Islet precursor cell (in vitro differentiated cells): ENCODE measurements at places on chromosomes 4 and X.
A peak's percentile ranks its signal among the peaks of the same experiment; 100 is the strongest.

GRCh38 chr4:108030332-108030731 is 40.6 kb downstream of the HADH start:
- peak; percentile 85 for DNase-seq

GRCh38 chr4:18020671-18021469 is 685 bp downstream of the LCORL start:
- peak; percentile 79 for DNase-seq

DNA sequence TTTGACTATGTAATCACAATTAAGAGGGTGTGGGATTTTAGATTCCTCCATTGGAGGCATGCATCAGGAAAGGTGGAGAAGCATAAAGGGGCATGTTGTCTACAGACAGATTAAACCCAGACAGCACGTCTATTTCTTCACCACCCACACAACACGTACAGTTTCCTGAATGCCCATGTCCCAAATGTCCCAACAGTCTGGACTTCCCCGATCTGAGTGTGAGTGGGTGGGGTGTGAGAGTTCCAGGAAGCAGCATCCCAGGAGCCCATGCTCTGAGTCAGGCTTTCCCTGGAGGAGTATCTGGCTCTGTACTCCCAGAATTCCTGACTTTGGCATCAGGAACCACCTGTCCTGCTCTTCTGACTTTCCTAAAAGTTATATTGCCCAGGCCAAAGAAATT is 30.8 kb upstream of the NDP start:
- DNase-seq = no peak

DNA sequence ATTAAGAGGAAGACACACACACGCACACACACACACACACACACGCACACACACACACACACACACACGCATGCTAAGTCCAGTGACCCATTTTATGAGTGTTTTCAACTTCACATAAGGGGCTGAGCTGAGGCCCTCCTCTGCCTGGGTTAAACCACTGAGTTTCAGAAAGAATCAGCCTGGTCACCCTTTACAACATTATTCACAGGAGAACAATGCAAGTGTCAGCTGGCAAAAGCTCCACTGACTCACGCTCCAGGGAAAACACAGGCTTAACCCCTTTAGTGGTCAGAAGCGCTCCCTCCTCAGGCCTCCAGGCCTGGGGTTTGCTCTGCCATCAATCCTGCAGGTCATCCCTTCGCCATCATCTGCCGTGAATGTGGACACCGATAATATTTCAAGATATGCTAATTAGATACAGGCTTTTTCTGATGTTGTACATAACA is 46.9 kb downstream of the ACOX3 start:
- peak; percentile 81 for DNase-seq

DNA sequence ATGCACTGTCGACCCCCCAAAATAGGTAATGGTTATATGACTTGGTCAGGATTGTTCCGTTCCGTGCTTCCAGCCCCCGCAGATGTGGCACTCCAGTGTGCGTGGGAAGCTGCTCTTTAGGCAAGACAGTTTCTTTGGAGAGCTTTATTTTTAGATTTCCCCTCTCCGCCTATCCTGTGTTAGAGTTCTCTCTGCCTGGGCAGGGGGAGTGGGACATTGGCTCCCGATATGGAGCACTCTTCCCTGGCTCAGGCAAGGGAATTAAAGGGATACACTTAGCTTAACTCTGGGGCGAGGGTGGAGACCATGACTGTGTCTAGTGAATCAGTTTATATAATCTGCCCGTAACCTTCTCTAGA is 36.0 kb downstream of the DLG3 start:
- no peak for DNase-seq

DNA sequence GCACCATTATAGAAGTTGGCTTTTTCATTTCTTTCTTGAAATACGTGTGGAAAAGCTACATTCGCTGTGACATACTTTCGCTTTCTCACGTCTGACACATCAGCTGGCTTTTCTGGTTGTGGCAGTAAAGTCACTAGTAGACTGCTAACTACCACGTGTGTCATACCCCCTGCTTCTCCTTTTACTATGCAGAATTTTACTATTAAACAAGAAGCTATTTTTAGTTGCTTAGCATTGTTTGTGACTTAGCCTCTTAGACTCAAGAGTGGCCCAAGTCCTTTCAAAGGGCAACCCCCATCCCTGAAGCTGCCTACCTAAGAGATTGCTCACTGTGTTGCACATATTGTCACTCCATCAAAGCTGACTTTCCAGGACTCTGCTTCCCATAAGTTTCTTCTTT is 2.1 kb upstream of the IL2 start:
- DNase-seq = no peak

DNA sequence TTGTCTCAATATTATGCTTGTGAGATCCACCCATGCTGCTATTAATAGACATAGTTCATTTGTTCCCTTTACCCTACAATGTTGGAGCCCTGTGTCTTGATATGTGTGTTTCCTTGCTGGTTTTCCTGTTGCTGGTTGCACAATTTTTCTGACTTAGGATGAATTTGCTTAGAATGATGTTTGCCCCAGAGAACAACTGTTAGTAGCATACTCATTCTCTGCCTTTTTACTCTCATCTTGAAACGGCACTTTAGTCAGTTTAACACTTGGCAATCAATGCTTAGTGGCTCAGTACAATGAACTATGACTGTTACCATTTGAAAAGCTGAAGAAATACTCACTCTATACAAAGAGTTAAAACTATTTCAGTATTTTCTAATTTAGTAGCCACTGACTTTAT is 158.8 kb upstream of the NDST4 start:
- no peak for DNase-seq

DNA sequence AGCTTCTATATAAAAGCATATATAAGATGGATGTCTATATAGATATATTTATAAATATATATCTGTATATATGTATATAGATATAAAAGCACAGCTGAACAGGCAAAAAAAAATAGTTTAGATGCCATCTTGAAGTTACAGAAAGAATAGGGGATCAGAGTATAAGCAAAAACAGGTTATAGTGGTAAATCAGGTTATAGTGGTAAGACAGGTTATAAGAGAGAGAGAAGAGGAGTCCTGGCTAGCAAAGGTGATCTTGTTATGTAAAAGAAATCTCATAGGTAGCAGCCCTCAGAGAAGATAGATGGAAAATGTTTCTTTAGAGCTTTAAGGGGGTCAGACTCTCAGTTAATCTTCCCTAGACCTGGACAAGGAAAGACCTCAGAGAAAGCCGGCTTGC is 1263.1 kb downstream of the PCDH7 start:
- DNase-seq = no peak

- DNase-seq = no peak
These were observed 7.9 kb downstream of the SLC10A6 start for GRCh38 chr4:86841309-86841708.

- DNase-seq = no peak
These were observed 41.8 kb downstream of the ADRA2C start for GRCh38 chr4:3807822-3808496.
